NCI-H524 (cell line): ENCODE measurements at places on chromosomes 1 and 21.
A peak's percentile ranks its signal among the peaks of the same experiment; 100 is the strongest.

DNA sequence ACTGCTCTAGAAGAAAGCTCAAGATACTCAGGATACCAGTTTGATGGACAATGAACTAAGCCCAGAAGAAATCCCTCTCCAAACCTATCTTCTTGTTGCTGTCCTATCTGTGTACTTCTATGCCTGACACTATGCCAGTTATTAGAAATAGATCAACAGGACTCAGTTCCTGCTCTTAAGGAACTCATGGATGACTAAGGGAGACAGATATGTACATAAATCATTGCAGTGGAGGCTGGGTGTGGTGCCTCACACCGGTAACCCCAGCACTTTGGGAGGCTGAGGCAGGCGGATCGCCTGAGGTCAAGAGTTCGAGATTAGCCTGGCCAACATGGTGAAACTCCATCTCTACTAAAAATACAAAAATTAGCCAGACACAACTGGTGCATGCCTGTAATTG is 42.4 kb upstream of the AK4 start:
- no peak for DNase-seq

DNA sequence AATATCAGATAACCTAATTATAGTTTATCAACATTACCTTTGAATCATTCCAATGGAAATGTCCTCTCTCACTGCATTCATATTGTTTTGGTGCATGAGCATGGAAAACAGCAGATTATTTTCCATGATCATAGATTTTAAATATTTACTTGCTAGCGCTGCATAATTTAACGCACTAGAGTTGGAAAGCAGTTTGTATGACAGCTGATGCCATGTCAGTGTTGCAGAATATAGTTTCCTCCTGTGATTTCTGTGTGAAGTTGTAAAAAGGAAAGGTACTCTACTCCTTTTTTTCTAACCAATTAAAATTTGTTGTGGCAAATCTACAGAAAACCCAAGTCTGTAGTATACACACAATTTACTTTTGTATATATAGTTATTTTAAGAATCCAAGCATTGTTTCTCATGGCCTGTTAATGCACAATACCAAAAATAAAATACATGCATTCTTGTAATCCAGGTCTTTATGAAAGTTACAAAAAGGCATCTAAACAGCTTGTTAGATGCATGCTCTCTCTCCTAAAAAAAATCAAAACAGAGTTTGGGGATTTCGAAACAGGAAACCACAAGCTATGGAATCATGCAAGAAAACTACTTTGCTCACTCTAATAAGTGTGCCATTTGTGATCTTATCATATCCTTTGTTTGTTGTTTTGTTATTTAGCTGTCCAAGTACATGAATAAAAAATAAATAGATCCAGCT is 1.9 kb upstream of the ATG4C start:
- DNase-seq, result no peak

DNA sequence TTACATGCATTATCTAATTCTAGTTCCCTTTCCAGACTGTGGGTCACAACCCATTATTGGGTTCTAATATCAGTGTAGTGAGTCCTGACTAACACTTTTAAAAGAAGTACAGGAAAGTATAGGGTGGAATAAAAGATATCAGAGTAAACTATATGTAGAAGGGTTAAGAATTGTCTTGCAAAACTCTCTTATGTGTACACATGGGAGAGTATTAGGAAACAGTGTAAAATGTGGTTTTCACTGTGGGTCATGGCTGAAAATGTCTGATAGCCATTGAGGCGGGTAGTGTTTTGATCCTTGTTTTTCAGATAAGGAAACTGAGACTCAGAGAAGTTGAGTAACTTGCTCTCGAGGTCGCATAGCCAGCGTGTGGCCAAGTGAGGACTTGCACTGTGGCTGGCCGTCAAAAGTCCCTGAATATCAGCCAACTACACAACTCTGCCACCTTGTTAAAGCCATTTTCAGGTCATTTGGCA is 18.5 kb upstream of the MTARC1 start:
- DNase-seq, result no peak

GRCh38 chr1:109282497-109282951 is 421 bp downstream of the PSRC1 start:
- no peak for DNase-seq

- DNase-seq, result no peak
These were observed 229.4 kb downstream of the PTPRU start for GRCh38 chr1:29465755-29466154.

GRCh38 chr1:28087614-28088167 is 719 bp downstream of the EYA3 start:
- no peak for DNase-seq

DNA sequence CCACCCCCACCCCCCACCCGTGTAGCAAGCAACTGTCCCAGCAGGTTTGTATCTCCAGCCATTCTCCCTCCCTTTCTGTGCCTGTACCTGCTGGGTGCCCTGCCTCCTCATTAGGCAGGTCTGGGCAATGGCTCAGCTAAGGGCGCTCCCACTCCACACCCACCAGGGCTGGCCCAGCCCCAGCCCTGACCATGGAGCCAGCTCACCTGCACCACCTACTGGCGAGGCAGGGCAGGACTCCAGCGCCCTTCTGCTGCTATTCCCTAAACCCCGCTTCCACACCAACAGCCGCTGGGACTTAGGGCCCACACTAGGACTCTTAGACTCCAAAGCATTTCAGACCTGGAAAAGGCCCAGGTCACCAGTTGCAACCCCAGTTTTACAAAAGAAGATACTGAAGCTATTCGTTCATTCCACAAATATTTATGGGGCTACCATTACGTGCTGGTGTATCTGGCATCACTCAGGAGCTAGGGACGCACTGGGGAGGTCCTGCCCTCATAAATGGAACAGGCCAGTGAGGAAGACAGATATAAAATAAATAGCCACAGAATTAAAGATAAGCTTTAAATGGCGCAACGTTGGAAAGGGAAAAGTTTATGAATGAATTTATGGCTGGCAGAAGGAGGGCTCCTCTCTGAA is 24.0 kb downstream of the PGLYRP3 start:
- peak; percentile 36 for DNase-seq

DNA sequence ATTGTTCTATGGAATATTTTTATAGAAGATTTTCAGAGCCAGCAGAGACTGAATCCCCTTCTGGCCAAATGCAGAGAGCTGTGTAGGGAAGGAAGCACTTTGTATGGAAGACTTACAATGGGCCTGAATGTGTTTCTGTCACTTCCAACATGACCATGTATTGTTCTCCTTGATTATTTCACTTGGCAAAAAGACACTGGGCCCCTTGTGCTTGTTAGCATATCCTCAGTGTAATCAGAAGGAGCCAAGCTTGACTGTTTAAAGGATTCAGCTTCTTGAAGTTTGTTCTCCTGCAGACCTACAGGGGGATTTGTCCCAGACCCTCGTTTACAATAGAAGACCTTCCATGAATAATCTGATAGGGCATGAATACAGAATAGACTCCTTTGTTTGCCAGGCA is 48.1 kb upstream of the UBE2U start:
- DNase-seq, result no peak

- DNase-seq, result no peak
These were observed 8.5 kb downstream of the GGPS1 start for GRCh38 chr1:235336903-235337302.

GRCh38 chr21:38352536-38353219 is 95.9 kb downstream of the KCNJ15 start:
- peak; percentile 68 for DNase-seq

- no peak for DNase-seq
These were observed 51.0 kb upstream of the DMRTB1 start for GRCh38 chr1:53408013-53408754.

DNA sequence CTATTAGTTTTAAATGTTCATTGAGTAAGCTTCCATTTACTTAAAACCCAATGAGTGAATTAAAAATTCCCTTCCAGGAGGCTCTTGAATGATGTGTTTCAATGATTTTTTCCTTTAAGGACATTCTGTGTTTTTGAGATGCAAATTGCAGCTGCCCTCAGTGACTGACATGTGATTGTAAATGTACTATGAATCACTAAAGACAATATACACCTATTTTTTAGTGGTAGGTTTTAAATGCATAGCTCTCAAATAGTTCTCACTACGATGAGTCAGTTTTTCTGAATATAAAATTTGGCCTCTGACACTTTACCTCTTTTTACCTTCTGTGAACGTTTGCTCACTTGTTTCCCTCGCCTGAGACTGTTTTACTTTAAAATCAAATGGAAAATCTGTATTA is 204.7 kb downstream of the BARHL2 start:
- no peak for DNase-seq

GRCh38 chr1:42824481-42825035 is 7.4 kb upstream of the SVBP start:
- no peak for DNase-seq
